Effector memory CD8-positive, alpha-beta T cell (primary cell): ENCODE measurements at places on chromosomes 13 and 19.
A peak's percentile ranks its signal among the peaks of the same experiment; 100 is the strongest.

DNA sequence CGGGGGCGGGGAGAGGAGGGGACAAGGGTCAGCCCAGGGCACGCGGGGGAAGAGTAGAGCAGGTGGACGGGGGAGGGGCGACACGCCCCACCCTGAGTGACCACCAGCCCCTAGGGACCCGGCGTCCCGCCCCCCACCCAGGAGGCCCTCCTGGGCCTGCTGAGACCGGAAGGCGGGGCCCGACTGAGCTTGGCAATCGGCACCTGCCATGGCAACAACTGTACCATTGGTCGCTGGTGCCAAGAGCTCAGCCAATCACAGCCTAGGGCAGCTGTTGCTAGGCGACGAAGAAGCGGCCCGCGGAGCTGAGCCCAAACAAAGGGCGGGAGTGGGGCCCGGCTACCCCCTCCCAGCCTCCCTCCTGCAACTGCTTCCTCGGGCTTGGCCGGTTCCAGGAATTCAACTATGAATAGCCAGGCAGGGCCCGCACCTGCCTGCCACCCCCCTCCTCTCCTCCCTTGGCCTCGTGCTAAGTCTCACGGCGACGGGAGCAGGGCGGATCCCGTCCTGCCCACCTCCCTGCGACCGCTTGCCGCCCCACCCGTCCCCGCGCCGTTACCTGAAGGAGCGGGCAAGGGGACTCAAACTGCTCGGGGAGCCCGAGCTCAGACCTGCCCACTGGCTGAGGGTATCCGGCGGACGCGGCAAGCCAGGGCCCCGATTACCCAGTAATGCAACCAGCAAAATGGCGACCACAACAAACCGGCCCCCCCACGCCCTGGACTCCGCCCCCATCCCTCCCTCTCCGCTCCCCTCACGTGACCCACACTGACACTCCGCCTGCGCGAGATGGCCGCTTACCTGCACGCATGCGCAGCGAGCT lies at the start of gene DYRK1B:
Gene DYRK1B, minus strand, starts transcription at position 699 of the 823 bp plus-strand sequence. CDS start 2,295 bp downstream, outside the sequence.
- DNase-seq = peak; percentile 97

- no peak for DNase-seq
Measured at GRCh38 chr19:48844472-48844871, 8.2 kb upstream of the HSD17B14 start.

DNA sequence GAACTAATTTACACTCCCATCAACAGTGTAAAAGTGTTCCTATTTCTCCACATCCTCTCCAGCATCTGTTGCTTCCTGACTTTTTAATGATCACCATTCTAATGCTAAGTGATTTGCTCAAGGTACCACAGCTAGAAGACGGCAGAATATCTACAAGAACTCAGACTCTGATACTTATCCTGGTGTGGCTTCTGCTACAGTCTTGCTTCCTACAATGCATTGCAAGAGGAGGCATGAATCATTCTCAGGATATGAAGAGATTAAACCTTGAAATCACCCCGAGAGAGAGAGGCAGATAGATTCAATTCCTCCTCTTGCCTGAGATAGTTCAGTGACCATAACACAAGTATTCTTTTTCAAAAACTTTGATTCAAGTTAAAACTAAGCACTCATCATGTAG lies 306.4 kb downstream of the TBC1D4 start:
- DNase-seq = no peak

- DNase-seq = no peak
Measured at GRCh38 chr13:109671919-109672318, 114.5 kb downstream of the IRS2 start.

- DNase-seq = no peak
Measured at GRCh38 chr13:28056970-28057712, 43.2 kb downstream of the FLT3 start.

- peak; percentile 31 for DNase-seq
Measured at GRCh38 chr19:28727480-28728159, 485.3 kb downstream of the UQCRFS1 start.

- no peak for DNase-seq
Measured at GRCh38 chr13:29855009-29855408, 4.6 kb upstream of the UBL3 start.

GRCh38 chr19:44717603-44718002 lies 18.7 kb downstream of the CEACAM16 start:
- no peak for DNase-seq

DNA sequence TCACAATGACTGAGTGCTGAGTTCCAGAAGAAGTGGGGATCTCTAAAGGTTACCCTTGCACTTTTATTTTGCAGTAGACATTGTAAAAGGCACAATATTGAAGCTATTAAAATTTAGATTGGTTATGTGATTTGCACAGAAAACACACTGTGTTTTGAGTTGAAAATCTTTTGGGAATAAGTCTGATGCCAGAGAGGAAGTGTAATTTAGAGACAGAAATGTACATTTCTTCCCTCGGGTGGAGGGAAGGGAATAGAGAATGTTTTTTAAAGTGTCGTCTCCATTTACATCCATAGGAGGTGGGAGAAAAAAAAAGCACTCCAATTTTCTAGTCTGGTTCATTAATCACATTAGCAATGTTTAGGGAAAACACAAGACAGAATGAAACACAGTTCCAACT lies 465.8 kb downstream of the OLFM4 start:
- no peak for DNase-seq
